ENCODE measurements at places on chromosomes 16 and 17.

DNA sequence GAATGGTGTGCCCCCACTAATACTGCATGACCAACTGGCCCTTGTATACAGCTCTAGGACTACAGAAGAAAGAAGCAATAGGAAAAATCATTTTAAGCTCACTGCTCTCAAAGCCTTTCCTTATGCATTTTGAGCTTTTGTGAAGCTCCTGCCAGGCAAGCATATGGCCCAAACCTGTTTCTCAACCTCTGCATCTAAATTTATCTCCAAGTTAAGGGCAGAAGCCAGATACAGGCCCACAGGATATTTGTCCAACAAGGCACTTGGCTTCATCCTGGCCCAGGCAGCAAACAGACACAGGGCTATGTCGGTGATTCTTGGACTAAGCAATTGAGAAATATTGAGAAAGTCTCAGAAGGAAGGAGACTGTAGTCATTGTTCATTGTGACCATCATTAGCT, 43.9 kb downstream of the CCT6B start:
- no peak for DNase-seq

DNA sequence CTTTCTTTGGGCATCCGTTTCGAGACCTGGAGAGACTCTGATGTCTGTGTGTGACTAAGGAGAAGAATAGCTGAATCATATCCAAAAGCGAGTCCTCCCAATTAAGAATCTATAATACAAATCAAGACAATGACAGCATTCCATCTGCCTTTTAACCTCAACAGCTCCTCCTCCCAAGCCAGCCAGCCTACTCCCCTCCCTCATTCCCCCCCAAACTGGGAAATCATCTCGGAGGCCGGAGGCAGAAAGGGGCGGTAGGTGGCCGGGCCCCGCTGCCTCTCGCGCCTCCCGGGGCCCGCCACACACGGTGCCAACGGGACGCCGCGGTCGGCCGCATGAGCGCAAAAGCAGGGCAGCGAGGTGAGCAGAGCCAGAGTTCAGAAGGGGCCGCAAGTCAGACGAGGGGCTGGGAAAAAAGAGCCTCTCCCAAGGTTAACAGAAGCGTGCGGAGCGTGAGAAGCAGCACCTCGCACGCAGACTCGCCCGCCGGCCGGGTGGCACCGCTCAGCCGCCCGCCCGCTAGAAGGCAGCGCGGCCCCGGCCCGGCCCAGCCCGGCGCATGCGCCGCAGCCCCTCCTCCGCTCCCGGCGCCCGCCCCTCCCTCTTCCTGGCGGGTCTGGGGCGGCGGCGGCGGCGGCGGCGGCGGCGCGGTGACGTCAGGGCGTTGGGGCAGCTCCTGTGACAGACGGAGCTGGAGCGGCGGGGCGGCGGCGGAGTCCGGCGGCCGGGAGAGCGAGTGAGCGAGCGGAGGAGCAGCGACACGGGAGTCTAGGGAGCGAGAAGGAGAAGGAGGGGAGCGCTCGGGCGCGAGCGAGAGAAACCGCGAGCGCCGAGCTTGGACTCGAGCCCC, at the start of gene PAFAH1B1:
Gene PAFAH1B1 (plus strand): TSS at position 684 of the 850 bp plus-strand sequence. CDS start 44,635 bp downstream, outside the sequence.
- DNase-seq, result peak; percentile 91

DNA sequence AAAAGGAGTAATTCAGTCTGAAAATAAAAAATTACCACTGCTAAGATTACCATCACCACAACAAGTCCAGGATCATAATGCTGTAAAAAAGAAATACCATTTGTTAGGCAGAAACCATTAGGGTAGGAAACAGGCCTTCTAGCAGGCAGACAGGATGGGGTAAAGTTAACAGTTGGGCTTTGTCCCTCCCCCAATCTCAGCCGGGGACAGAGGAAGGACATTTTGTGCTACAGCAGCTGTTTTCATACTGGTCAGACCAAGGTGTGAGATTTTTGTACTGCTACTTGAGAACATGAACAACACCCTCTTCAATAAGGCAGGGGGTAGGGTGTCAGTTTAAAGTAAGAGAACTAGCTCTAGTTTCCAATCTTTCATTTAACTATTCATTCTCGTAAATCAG, 49.2 kb upstream of the ITGA2B start:
- no peak for DNase-seq

- no peak for DNase-seq
Measured at GRCh38 chr17:70995997-70996396, 826.7 kb downstream of the KCNJ2 start.

DNA sequence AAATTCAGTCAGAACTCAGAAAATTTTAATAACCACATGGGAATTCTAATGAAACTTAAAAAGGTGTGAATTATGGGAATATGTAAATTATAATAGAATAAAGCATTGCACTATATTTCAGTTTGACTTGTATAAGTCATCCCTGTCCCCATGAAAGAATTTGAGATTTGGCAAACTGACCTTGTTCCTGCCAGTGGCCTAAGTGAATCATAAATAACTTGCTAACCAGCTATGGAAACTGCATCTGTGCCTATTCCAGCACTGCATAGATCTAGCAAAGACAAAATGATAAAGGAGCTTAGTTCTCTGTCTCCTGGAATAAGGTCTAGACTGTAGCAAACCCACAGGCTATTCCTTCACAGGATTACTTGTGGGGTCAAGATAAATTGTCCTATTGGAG, 106.8 kb upstream of the NOG start:
- DNase-seq, result no peak

- no peak for DNase-seq
Measured at GRCh38 chr16:2044541-2044940, 3.1 kb downstream of the NTHL1 start.

DNA sequence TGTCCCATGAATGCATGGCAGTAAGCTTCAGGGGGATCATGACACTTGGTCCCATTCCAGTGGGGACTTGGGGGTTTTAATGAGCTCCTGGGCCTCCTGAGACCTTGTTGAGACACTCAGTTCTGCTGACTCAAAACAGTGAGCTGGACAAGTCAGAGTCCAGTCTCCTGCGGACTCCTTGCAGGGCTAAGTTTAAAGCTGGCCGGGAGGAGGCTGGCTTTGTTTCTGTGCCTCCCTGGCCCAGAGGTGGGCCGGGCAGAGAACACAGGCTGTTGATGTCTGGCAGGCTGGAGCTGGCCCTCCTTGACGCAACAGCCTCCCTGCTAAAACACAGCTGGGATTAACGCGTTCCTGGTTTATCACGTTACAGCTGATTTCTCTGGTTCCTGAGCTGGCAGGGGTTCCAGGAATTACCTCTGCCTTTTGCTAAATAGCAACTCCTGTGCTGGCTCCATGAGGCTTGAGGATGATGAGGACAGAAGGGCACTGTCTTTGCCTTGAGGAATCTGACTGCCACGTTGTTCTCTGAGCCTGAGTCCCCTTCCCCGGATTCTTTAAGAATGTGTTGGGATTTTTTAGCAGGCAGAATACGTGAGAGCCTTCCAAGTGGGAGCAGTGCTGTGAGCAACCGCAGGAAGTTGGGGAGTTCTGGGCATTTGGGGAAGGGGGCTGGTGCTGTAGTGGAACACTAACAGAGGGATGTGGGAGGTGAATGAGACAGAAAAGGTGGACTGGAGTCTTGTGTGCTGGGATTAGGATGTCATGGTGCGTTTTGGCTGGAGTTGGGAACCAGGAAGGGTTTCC, 2.0 kb downstream of the GPT2 start:
- DNase-seq, result no peak

DNA sequence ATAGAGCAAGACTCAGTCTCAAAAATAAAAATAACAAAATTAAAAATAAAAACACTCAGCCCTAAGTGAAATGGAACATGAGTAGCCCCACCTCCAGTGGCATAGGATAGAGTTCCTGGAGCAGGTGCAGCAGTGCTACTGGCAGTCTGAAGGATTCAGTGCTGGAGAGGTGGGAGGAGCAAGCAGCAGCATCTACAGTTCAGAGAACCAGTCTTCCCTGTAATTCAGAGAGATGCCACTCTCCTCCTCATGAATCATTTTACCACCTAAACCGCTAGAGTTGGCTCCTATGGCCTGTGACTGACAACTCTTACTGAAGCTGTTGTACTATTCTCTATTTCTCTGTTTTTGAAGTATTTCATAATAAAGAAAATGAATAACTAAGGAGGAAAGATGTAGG, 56.0 kb upstream of the SMURF2 start:
- DNase-seq, result no peak

DNA sequence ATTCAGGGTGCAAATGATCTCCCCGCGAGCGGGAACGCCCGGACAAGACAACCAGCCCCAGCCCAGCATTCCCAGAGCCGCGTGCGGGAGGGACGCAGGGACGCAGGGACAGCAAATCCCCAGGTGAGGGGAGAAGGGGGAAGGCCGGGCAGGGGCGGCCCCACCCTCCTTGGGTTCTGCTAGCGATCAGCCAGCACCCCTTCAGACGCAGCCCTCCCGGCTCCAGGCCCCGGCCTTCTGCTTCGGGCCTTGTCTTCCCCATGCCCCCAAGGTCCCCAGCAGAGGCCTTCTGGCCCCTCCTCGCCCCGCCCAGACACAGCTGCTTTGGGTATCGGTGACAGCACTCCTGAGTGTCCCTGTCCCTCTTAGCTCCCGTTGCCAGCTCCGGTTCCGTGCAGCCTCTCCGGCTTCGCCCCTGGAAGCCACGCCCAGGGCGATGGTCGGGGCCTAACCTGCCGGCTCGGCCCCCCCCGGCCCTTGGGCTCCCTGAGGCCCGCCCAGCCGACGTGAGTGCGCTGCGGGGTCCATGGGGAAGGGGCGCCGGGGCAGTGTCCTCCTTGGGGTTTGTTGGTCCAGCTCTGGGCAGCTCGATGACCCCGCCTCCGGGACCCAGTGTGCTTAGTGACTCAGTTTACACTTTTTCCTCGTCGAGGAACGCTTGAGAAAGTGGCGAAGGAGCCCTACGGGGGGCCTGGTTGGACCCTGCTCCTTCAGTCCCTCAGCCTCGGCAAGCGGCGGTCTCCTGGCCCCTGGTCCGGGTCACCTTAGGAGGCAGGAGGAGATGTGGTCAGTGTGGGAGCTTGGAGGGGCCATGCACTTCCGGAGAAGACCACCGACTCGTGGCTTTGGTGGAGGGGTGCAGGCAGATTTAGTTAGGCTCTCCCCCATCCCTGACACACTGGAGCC, 50.5 kb upstream of the AMZ2 start:
- DNase-seq, result no peak

DNA sequence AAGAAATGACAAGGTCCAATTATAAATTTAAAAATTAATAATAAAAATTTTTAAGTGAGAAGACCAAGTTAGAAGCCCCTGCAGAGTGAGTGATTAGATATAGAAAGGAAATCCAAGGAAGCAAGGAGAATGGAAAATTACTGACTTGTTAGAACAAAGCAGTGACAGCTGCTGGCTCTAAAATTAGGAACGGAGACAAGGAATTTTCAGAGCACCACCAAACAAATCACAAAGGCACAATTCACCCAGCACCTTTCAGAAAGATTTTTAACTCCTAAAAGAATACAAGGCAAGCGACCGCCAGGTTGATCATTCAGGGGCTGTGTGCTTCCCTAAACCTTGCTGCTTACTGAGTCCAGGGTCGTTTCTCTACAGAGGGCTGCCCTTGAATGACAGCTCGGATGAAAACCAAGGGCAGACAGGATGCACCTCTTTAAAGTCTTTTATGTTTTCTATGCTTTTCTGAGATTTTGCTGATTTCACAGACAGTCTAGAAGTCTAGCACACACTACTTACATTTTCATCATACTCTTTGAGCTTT, 45.4 kb upstream of the GINS3 start:
- no peak for DNase-seq

DNA sequence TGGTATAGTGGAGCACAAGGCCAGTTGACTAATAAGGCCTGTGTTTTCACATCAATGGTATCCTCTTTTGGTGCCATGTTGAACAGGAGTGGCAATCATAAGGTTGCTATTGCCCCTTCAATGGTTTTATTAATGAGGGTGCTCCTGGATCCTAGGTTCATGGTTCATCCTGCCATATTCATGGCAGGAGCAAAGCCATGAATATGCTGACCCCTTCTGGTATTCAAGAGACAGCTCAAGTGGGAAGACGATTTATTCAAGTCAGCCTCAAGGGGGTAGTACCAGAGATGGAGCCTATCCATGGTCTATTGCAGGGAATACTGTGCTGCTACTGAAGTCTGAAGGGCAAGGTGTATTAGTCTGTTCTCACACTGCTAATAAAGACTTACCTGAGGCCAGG, 2.6 kb downstream of the ABCA9 start:
- DNase-seq, result no peak

- no peak for DNase-seq
Measured at GRCh38 chr16:26569793-26570192, 496.9 kb upstream of the C16orf82 start.

DNA sequence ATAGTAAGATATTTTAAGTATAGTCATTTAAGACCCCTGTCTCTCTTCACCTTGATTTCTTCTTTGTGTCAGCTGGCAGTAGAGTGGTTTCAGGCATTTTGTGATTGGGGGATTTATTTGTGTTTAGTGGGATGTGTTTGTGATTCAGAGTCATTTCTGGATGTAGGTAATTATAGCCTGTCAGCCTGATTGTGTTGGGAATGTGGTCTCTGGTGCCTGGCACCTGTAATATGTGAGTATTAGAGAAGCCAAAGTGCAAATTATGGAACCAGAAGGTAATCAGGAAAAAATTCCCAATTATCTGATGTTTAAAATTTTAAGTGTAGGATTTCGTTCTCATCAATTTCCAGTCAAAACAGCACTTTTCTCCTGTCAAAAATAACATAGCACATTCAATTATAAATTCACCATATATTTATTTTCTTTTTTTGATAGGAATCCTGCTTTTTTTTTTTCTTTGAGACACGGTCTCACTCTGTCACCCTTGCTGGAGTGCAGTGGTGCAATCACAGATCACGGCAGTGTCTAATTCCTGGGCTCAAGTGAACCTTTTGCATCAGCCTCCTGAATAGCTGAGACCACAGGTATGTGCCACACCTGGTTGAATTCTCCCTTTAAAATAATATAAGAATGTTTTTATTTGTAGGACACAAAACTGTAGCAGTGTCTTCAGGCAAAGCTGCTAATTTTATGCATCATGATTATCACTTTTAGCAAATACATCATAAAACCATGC, 42.7 kb downstream of the ATF7IP2 start:
- DNase-seq, result no peak

- DNase-seq, result peak; percentile 43
Measured at GRCh38 chr17:49035470-49036269, 38.5 kb downstream of the IGF2BP1 start.

DNA sequence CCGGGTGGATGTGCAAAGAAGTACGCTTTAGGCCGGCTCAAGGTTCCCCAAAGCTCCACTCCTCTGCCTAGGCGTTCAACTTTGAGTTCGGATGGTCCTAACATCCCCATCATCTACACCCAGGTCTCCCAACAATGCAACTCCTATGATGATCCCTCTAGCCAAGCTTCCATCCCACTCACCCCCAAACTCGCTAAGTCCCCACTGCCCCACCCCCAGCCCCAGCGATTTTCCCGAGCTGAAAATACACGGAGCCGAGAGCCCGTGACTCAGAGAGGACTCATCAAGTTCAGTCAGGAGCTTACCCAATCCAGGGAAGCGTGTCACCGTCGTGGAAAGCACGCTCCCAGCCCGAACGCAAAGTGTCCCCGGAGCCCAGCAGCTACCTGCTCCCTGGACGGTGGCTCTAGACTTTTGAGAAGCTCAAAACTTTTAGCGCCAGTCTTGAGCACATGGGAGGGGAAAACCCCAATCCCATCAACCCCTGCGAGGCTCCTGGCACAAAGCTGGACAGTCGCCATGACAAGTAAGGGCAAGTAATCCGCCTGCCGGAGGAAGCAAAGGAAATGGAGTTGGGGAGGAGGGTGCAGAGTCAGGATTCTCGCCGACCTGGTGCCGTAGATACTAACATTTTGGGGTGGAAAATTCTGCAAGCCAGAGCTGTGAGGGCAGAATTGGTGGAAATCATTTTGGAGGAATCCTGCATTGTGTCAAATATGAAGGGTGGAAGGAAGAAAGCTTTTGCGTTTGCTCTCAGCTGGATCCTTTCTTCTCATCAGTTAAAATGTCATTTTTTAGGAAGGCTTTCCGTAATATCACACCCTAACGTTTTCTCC, at the start of gene TP53:
Gene TP53 (minus strand): TSS at position 419 of the 836 bp plus-strand sequence. CDS start 10,896 bp downstream, outside the sequence.
- DNase-seq, result peak; percentile 66

Measured in stimulated activated CD8-positive, alpha-beta memory T cell treated with anti-CD3 and anti-CD28 coated beads, Interleukin-2, amount 100 ng/mL, for 48 hours (primary cell).